ENCODE measurements at places on chromosomes 11 and 22.

DNA sequence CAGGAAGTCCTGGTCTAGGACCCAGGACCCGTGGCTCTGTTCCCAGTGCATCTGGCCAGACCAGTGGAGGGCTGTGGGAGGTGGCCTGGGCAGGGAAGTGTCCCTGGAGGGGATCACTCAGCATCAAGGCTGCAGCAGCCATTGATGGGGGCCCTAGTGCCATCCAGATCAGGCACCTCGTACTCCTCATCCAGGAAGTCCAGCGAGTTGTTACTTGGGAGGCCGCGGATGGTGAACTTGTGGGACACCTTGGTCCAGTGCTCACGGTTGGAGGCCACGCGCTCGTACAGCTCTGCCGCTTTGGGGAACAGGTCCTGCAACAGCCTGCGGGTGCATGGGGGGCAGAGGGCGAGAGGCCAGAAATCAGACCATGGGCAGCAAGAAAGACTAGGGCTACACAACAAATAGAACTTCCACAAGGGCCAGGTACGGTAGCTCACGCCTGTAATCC is 96.9 kb downstream of the PDE2A start:
- DNase-seq: no peak

- no peak for DNase-seq
Measured at GRCh38 chr11:65125197-65126056, 3.3 kb downstream of the MRPL49 start.

GRCh38 chr11:1237851-1238250 is 15.0 kb downstream of the MUC5B start:
- DNase-seq: no peak

DNA sequence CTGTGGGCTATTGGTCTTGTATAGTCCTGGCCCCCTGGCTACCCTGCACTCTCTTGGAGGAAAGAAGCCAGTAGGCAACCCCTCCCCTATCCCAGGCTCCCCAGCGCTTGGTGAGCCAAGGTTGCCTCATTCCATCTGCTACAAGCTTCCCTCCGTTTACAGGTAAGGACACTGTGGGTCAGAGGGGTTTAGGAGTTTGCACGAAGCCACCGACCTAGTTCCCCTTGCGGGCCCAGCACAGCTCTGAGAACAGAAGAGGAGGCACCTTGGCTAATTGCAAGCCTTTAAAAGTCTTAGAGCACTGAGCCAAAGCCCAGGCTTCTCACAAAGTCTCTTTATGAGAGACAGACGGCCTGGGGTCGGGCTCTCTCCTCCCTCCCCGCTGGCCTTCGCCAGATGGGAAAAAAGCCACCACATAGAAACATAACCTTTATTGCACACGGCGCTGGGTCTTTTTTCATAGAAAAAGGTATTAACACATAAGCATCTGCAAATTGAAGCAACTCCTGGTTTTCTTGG is 99.8 kb downstream of the CEP164 start:
- no peak for DNase-seq

- no peak for DNase-seq
Measured at GRCh38 chr11:45405916-45406670, 120.0 kb upstream of the SYT13 start.

- no peak for DNase-seq
Measured at GRCh38 chr11:35260342-35260985, 121.5 kb downstream of the CD44 start.

DNA sequence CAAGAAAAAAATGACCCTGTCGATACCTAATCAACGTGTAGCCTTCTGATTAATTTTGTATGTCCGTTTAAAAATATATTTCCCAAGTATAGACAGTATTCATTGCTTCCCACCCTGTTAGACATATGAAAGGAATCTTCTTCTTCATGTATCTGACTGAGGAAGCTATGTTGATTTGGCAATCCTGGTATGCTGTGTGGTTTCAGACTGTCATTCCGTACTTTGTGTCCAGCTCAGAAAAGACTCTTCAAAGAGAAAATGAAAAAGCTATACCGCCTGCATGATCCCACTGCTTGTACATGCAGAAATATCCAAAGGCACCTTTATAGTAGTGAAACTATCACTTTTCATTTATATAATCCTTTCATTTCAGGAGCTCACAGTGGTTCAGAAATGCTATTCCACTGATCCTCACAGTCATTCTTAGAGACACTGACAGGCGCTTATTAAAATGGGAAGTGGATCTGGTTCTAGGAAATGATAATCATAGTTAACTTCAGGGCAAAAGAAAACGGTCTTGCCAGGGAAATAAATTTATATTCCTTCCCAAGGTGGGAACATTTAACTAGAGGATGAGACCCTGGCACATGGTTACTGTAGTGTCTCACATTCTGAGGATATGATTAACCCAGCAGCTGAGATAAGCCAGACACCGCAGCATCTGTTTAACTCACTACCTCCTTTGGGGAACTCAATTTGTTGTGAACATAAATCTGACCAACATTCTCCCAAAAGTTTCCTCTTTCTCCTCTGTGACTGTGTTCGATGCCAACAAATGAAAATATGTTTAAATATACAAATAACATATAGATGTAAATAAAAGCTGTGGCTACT is 599.2 kb upstream of the LUZP2 start:
- no peak for DNase-seq

- no peak for DNase-seq
Measured at GRCh38 chr11:65036931-65037330, 4.1 kb upstream of the SAC3D1 start.

DNA sequence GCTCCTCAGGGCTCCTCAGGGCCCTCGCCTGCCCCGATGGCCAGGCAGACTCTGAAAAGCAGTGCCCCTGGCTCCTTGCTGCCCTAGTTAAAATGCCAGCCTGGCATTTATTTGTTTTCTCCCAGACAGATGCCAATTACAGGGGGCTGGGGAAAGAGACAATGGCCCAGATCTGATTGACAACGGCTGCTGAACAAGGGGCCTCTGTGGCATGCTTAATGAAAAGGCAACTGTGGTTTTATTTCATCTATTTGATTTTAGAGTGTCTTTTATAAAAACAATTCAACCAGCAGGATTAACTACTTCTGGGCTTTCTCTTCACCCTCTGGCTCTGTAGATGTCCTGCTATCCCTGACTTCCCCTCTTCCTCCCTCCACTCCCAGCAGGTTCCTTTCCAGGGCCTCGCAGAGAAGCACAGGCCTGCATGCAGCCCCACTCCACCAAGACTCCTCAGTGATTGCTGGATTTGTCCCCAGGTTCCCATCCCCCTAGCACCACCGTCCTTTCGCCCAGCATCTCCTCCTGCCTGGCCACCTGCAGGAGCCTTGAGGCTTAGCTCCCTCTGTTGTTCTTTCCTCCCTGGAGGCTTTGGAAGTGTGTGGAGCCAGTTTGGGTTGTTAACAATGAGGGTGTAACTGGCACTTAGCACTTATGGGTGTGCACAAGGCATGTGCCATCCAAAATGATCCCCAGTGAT is 171.1 kb downstream of the TENM4 start:
- no peak for DNase-seq

DNA sequence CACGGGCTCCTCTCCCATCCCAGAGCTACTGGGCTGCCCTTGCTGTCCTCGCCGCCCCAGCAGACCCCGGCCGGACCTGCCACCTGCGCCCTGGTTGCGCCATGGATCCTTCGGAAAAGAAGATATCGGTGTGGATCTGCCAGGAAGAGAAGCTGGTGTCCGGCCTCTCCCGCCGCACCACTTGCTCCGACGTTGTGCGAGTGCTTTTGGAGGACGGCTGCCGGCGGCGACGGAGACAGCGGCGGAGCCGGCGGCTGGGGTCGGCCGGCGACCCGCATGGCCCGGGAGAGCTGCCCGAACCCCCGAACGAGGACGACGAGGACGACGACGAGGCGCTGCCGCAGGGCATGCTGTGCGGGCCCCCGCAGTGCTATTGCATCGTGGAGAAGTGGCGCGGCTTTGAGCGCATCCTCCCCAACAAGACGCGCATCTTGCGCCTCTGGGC is 382 bp downstream of the RASSF10 start:
- no peak for DNase-seq
